Stimulated activated CD8-positive, alpha-beta memory T cell treated with anti-CD3 and anti-CD28 coated beads, Interleukin-15, amount 100 ng/mL, for 4 hours (primary cell): ENCODE measurements at places on chromosomes 4 and X.

- no peak for DNase-seq
Observed at GRCh38 chr4:17112292-17112659, 213.8 kb upstream of the LDB2 start.

- DNase-seq, result no peak
Observed at GRCh38 chrX:40153345-40154249, 55.8 kb upstream of the BCOR start.

GRCh38 chrX:46168254-46168653, 377.0 kb downstream of the ZNF674 start:
- DNase-seq, result no peak

GRCh38 chrX:154748712-154749339, 2.1 kb downstream of the GAB3 start:
- no peak for DNase-seq

DNA sequence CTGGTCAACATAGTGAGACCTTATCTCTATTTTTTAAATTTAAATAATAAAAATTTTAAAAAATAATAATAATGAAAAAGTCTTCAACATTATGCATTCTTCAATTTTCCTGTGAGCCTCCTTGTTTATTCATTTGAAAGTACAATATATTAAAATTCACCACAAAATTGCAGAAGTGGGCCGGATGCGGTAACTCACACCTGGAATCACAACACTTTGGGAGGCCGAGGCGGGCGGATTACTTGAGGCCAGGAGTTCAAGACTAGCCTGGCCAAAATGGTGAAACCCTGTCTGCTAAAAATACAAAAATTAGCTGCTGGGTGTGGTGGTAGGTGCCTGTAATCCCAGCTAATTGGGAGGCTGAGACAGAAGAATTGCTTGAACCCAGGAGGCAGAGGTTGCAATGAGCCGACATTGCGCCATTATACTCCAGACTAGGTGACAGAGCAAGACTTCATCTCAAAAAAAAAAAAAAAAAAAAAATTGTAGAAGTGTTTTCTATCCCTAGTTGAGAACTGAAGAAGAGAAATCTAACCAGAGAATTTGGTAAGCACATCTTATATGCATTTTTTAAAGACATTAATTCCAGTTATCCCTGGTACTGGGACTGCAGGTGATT, 56.9 kb downstream of the RBM47 start:
- no peak for DNase-seq

DNA sequence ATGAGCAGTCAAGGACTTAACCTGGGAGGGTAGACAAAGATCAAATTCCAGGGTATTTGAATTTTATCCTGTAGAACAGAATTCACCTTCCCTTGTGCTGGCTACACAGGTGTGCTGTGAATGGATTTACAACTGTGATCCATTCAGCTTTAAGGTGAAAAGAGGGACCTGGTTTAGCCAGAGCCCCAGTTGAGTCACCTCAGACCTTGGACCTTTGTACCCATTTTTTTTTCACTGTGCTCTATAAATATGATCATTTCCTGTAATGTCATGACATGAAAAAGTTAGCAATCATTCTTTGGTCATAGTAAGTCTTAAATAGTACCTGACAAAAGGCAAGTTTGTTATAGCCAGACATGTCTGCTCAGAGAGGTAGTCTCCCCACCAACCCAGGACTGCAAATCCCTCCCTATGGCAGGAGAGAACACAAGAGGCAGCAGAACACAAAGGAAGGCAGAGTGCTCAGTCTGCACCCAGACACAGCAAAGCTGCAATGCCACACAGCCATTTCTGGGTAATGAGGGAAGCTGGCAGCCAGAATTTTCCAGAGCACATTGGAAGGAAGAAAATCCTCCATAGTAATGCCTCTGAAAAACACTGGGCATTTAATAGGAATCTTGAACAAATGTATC, 77.9 kb downstream of the CXXC4 start:
- no peak for DNase-seq

DNA sequence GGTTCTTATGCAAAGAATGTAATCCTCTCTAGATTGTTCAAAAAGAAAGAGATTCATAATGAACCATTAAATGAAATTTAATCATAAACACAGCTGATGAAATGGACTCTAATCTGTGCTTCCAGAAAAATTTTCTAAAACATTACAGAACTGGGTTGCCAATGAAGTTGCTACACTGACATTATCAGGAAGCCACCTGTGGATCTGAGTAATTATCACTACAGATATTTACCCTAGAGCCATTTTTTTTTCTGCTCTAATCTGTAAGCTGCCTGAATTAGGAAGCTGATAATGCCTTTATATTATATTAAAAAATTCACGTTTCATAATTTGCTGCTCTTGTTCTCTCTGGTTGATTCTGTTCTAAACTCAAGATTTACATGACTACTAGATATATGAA, 380.1 kb downstream of the GRIA2 start:
- no peak for DNase-seq

GRCh38 chrX:97039363-97040029, 155.8 kb downstream of the RPA4 start:
- no peak for DNase-seq

- no peak for DNase-seq
Observed at GRCh38 chr4:28518561-28519165, 1658.0 kb downstream of the STIM2 start.
